CD4-positive, alpha-beta T cell treated with Interleukin-15 for 1 hour (primary cell): ENCODE measurements at places on chromosomes 4 and X.

DNA sequence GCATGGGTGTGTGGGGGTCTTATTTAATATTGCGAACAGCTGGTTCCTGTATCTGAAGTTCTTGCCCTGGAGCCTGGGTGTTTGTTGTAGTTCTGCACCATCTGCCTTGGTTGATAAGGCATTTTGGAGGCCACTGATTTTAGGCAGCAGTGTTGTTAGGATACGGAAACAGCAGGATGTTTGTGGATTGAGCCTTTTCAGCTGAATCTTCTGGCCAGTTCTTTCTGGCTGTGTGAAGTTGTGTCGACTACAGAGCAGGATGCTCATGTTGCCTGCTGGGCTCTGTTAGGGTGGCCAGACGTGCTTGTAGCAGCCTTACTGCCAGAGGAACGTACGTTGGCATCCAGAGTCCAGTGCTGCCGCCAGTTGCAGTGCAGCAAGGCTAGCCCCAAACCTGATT, 134.2 kb downstream of the PTTG2 start:
- no peak for DNase-seq

DNA sequence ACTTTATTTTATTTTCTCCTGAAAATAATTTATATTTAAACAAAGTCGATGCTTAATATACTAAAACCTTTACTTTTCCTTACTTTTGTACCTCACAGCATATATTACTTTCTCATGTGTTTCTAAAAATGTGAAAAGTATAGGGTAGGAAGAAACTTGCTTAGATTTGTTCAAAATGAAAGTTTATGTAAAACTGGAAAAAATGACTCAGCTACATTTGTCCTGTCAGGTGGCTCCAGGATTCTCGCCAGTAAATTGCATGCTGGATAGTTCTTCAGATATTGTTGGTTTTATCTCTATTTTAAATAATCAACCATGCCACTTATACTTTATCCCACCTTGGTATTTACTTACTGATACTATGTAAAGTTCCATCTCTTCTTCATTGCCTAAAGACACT, 159.2 kb upstream of the NDST4 start:
- DNase-seq = no peak

DNA sequence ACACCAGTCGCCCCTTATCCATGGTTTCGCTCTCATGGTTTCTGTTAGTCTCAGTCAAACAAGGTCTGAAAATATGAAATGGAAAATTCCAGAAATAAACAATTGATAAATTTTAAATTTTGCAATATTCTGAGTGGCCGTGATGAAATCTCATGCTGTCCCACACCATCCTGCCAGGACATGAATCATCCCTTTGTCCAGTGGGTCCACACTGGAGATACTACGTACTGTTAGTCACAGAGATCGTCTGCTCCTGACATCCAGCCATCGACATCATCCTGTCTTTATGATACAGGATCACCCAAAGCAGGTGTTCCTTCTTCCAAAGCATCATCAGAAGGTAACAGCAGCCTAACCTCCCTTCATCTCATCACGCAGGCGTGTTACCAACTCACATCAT, 76.5 kb upstream of the MSX1 start:
- DNase-seq = no peak

- DNase-seq = no peak
These were observed 265.1 kb upstream of the MAD2L1 start for GRCh38 chr4:120331486-120332370.

- no peak for DNase-seq
These were observed 6.6 kb upstream of the PPM1K start for GRCh38 chr4:88291003-88291402.

GRCh38 chr4:73725985-73726384, 14.4 kb upstream of the CXCL8 start:
- no peak for DNase-seq

DNA sequence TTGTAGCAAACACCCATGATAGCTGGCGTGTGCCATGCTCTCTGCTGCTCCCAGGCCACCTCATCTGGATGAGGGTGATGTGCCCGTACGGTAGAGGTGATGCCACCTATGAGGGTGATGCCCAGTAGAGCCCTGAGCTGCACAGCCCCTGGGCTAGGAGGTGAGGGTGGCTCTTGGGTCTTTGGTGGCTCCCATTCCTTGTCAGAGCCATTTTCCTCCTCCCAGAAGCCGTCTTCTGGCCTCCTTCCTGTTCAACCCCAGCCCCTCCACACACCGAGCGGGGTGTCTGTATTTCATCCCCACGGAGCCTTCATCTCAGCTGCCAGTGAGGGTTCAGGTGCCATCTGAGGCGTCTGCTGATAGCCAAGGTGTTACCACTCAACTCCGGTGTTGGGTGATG, 12.0 kb upstream of the TNIP2 start:
- DNase-seq = no peak

- no peak for DNase-seq
These were observed 28.4 kb downstream of the PAK3 start for GRCh38 chrX:111124418-111124817.

- DNase-seq = no peak
These were observed 23.3 kb downstream of the NKX3-2 start for GRCh38 chr4:13521047-13521446.

GRCh38 chr4:26075583-26075982, 161.6 kb downstream of the SMIM20 start:
- no peak for DNase-seq

GRCh38 chr4:41322617-41323016, 65.9 kb downstream of the UCHL1 start:
- no peak for DNase-seq

- no peak for DNase-seq
These were observed 6.7 kb upstream of the GAB1 start for GRCh38 chr4:143329985-143330384.

DNA sequence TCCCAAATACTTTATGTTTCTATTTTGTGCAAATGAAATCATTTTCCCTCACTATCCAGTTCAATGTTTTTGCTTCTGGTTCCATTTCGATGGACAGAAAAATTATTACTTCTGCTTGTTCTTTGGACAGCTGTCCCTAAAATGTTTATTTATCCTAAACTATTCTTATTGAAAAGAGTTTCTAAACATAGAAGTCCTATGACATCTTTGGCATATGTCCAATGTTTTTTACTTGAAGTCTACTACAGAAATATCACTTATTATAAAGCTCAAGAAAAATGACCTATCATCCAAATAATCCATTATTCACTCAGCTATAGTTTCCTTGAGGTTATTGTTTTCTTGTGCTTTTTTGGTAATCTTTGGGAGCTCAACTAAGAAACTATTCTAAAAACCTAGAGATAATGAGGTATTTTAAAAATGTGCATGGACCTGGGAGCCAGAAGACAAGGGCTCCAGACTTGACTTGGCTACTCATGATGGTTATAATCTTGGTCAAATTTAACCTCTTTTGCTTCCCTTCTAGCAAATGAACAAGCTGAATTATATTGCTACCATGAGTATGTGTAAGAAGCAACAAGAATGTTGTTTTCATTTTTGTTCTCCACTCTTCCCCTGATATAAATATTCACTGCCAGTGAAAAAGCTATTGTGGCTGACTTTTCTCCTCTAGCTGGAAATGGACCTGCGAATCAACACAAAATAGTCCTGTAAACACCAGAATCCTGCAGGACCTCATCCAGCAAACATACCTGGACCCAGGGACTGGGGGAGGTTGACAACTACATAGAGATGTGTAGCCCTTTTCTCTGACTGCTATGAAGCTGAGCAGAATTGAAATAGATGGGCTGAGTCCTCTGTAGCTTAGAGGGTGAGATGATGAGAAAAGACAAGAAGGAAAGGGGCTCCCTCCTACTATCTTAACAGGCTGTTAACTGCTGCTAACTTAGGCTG, 137.4 kb downstream of the FRYL start:
- no peak for DNase-seq

GRCh38 chr4:73224886-73225285, 33.7 kb downstream of the ANKRD17 start:
- DNase-seq = no peak

- no peak for DNase-seq
These were observed 511.5 kb upstream of the ATOH1 start for GRCh38 chr4:93317057-93317456.

DNA sequence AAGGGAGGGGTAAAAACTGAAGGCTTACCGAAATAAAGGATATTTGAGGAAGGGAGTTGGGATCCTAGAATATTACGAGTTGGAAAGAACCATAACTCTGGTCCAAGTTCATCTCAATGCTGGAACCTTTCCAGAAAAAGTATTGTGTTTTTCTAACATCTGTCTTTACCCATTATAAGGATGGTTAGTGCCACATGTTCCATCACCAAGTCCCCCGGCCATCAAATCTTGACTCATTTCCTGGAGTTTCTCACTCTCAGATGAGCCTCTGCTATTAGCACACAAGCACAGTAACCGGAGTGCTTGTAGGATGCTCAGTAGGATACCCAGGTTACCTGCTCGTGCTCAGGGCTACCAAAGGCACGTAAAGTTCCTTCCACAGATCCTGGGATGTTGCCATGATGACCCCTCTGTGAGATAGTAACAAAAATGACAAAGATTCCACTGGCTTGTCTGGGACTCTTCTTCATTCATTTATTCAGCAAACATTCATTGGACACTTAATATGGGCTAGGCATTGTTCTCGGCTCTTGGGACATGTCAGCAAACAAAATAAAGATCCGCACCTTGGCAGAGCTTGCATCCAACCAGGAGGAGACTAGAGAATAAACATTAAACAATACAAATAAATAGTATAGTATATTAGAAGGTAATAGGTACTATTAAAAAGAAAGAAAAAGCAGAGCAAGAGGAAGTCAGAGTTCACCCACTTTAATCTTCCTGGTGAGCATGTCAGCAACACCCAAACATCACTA, 36.3 kb downstream of the PKD2 start:
- DNase-seq = no peak

DNA sequence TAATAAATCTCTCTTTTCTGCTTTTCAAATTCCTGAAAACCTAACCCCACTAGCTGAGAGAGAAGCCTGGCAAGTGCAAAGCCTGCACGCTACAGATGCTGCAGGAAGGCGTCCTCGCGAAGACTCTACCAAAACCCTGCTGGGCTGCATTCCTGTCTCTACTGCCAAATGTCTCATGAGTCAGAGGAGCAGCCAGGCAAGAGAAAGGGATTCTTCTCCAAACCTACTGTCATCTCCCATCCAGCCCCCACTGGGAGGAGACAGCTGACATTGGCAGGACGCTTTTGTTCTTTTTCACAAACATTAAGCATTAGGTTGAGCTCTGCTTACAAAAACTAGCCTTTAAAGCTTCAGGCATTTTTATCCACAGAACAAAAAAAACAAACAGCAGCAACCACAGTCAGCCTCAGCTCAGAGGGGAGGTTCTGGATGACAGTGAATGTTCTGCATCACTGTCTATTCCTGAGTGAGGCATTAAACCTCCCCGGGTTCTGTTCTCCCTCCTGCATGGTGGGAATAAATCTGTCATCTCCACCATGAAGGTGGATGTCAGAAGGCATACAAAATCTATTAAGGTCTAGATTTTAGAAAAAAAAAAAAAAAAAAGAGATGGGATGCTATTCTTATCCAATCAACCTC, 18.0 kb downstream of the CRMP1 start:
- DNase-seq = no peak

GRCh38 chr4:94931626-94932025, 173.9 kb downstream of the BMPR1B start:
- DNase-seq = no peak

GRCh38 chr4:16694173-16694883, 204.1 kb downstream of the LDB2 start:
- DNase-seq = no peak

- no peak for DNase-seq
These were observed 259.4 kb upstream of the PCDH7 start for GRCh38 chr4:30460818-30461217.

DNA sequence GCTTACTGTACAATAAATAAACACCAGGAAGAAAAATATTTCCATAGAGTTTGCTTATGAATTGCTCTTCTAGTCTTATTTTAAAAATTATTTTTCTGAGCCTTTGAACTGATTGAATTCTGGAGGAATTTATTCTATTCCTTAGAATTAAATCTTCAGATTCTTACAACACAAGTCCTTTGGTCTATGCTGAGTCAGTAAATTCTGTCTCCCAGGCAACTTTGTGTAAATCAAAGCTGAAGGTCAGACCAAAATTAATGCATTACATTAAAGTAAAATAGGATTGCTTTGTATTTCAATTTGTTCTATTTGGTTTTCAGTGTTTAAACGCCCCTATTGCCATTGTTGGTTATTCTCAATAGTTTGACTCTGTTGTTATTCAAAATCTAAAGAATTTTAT, 26.8 kb upstream of the STPG2 start:
- no peak for DNase-seq
